ENCODE measurements at places on chromosomes 7 and 10.

DNA sequence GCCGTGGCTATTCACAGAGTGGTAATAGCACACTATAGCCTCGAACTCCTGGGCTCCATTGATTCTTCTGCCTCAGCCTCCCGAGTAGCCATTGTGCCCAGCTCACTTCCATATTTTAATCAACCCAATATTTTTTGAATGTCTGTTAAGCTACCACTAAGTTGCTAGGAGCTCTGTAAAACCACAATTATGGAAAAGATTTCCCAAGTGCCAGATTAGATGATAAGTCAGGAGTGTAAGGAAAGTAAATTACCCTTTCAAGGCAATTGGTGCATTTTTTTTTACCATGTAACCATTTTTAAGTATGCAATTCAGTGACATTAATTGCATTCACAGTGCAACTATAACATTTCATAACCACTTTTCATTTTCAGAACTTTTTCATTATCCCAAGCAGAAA lies 87.5 kb upstream of the GATAD1 start:
- DNase-seq, result no peak

DNA sequence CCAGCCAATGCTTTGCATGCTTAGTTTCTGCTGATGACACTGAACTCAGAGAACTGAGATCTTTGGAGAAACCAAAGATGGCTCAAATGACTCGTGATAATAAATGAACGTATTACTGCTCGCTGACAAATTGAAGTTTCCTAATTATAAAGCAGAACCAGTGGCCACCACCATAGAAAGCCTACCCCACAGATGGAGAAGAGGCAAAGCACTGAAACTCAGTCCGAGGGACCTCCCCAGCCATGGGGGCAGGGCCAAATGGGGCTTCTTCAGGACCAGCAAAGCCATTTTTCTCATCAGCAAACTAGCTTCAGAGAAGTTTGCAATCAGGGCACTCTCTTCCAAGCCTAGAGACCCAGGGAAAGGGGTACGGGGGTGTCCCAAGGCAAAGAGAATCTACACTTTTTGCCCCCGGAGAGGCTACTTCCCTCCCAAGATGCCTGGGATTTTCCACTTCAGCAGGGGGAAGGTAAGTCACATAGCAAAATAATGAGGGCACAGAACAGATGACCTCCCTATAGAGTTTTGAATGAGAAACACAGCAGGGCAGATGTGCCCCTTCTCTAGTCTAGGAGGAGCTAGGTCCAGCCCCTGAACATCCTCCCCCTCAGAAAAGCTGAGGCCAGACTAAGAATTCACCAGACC lies 4.3 kb upstream of the IL6 start:
- DNase-seq, result no peak

DNA sequence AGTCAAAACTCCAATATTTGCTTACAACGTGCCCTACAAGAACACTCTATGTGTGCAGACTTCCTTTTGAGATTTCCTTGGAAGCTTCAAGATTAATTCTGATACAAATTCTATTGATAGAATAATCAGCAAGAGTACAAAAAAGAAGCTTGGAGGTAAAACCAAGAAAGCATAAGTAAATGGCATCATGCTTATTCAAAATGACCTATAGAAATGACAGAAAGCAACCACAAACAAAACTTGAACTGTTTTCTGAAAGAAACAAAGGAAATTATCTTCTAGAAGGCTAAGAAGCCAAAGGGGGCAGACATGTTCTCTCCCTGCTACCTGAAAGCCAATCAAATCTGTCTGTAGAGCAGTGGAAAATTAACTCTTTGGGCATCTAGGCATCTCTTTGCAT lies 73.0 kb downstream of the CTNNA3 start:
- no peak for DNase-seq

DNA sequence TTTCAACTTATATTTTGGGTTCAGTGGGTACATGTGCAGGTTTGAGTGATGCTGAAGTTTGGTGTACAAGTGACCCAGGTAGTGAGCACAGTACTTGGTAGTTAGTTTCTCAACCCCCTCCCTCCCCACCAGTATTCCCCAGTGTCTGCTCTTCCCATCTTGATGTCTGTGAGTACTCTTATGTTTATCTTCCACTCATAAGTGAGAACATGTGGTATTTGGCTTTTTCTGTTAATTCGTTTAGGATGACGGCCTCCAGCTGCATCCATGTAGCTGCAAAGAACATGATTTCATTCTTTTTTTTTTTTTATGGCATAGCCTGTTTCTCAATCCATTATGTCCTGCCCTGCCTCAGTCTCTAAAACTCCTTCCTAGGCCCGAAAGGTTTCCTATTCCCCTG lies 222.1 kb downstream of the WDR37 start:
- no peak for DNase-seq

- no peak for DNase-seq
Measured at GRCh38 chr10:127485153-127485857, 63.8 kb upstream of the NPS start.

DNA sequence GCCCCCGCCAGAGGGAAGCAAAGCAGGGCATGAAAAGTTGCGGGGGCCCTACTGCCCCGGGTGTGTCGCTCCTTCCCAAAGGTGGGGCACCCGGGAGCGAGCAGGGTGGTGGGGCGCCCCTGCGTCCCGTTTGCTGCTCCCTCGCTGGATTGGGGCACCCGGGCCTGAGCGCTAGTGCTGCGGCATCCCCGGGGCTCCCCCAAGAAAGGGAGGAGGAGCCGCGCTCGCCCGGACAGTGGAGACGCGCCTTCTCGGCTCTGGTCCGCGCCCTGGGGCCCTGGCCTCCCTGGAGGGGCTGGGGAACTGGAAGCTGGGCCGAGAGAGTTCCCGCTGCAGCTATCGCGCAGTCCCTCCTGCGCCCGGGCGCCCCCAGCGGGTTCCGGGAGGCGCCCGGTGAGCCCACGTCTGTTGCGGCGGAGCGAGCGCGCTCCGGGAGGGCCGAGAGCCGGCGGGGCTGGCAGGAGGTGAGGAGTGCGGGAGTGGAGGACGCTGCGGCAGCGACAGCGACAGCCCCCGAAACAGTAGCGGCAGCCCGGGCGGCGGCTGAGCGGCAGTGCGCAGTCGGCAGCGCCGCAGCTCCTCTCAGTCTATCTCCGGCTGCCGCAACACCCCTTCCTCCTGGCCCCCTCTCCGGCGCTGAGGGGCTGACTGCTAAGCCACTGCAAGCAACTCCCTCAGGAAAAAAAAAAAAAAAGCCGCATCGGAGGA lies 504 bp upstream of the BMPER start:
- DNase-seq, result no peak

DNA sequence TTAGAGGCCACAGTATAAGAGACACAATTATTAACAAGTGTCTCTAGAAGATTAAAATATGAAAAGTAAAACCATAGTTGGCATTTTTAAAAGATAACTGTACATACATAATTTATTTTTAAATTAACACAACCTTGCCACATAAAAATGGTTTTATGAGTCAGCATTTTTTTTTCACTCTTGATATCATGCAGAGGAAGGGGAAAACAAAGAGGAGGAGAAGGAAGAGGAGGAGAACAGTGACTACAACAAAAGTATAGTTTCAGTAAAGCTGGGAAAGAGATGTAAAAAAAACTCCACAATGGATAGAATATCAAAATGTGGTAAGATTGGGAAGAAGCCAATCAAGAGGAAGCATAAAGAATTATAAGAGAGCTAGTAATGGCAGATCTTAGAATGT lies 34.0 kb downstream of the CH25H start:
- DNase-seq, result no peak

- no peak for DNase-seq
Measured at GRCh38 chr7:45986355-45987298, 65.6 kb upstream of the IGFBP3 start.

GRCh38 chr7:77488986-77489385 lies 48.1 kb upstream of the PTPN12 start:
- no peak for DNase-seq

DNA sequence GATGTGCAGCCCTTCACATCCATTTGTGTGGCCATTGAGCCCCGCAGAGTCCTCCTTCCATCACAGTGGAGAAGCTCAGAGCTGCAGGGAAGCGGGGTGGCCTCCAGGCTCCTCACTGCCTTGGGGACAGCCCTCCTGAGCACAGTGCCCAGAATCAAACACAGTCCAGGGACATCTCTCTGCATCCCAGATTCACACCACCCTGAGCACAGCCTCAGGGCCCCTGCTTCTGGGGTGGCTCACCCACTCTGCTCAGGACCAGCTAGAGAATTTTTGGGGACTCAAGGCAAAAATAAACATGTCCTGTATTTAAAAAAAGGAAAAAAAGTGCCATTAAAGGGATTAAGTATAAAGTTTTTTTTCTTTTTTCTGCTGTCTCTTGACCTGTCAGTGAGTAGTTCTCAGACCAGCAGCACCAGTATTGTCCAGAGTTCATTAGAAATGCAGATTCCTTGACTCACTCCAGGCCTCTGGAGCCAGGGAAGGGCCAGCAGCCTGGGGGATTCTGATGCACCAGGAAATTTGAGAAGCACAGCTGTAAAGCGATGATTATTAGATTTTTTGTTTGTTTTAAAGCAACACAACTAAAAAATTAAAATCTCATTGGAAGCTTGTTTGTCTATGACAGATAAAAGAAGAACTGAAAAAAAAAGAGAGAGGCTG lies 61.6 kb downstream of the ARHGAP22 start:
- DNase-seq, result no peak

GRCh38 chr10:108560488-108560887 lies 1362.8 kb downstream of the XPNPEP1 start:
- no peak for DNase-seq

DNA sequence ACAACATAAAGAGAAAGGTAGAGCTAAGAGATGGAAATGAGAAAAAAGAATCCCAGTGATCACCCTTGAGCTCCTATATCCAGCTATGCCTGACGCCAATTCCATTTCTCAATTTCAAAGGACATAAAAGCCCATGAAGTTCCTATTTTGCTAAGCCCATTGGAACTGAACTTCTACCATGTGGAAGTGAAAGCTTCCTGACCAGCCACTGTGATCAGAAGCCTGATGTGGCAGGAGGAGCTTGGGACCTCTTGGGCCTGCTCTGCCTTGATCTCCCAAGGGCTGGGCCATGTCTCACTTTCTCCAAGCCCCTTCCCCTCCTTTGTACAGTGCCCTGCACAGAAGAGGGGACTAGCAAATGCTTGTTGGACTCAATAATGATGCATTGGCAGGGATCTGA lies 52.7 kb downstream of the PRLHR start:
- DNase-seq, result no peak

GRCh38 chr10:14880229-14880628 lies 1.6 kb downstream of the SUV39H2 start:
- peak; percentile 9 for DNase-seq

- no peak for DNase-seq
Measured at GRCh38 chr7:117402109-117402508, 25.2 kb downstream of the ASZ1 start.

DNA sequence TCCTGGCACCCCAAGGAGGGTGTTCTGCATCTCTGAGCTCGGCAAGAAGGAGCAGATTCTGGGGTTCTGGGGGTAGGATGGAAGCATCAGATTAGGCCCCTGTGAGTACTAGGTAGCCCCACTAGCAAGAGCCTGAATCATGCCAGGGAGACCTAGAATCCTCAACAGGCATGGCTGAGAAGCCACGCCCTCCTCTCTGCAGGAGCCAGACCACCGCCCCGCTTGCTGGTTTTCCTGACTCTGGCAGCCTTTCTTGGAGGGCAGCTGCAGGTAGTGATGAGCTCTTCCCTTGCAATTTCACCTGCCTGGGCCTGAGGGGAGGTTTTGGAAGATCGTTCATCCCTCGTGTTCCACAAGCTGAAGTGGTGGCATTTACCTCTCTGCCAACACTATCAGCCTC lies 68.9 kb upstream of the PRLHR start:
- no peak for DNase-seq

DNA sequence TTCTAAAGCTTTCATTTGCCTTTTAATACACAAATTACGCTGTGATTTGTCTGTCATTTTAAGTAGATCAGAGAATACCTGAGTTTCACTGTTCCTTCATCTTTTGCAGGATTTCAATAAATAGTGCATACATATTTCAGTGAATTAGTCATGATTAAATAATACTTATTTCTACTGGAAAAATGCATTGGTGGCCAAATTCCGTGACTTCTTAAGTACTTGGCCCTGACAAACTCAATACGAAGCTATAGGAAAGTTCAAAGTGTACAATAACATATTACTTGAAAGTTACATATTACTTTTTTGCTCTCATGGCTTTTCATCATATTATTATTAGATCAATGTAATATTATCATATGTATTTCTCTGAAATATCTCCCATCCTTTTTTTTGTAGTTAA lies 16.1 kb upstream of the PLXDC2 start:
- DNase-seq, result no peak

GRCh38 chr10:73117976-73118743 lies 7.9 kb downstream of the NUDT13 start:
- peak; percentile 56 for DNase-seq

GRCh38 chr10:103077491-103078308 lies 115.4 kb downstream of the NT5C2 start:
- DNase-seq, result no peak

DNA sequence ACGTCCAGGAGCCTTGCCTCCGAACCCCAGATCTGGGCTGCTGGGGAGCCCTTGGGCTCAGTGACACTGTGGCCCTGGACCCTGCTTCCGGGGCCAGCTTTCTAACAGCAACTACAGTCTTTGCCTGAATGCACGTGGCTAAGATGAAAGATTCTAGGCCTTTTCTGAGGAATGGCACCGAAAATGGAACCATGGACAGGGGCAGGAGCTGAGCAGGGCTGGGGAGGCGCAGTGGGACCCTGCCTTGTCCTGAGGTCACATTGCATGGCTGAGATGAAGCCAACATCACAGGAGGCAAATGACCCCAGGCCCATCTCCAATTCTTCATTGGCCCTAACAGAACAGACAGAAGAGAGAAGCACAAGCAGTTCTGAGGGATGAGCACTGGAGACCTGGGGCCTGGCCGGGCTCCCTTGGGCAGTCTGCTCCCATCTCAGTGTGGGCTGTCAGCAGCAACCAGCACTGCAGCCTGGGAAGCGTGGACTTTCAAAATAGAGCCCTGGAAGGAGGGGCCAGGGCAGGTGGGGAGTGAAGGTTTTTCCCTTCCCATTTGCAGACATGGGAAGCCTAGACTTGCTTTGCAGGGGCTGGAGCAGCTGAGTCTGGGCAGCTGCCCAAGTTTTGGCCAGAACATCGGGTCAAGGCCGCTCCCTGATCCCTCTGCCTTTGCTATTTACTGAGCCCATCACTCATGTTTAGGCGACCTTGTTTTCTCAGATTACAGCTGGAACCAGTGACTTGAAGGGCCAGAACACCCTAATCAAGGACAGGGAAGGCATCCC lies 114.4 kb upstream of the TCERG1L start:
- DNase-seq, result no peak

- DNase-seq, result peak; percentile 39
Measured at GRCh38 chr10:3666525-3667302, 118.3 kb downstream of the KLF6 start.

DNA sequence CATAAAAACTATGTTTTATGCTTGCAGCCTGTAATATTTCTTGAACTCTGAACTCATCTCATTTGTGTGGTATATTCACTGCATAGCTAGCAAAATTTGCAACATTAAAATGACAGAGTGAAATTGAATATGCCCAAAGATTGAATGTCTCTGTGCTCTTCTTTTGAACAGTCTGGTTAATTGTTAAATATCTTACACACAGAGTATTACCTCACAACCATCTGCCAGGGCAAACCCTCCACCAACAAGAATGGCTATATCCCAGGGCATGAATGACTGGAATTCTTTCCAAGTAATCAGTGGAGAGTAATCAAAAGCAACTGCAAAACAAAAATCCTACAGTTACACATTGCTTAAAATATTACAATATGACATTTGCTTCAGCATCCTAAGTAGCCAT lies 76.9 kb downstream of the SLC13A1 start:
- no peak for DNase-seq

Measured in NB4 (cell line).